ENCODE measurements at places on chromosomes 16 and 17.

DNA sequence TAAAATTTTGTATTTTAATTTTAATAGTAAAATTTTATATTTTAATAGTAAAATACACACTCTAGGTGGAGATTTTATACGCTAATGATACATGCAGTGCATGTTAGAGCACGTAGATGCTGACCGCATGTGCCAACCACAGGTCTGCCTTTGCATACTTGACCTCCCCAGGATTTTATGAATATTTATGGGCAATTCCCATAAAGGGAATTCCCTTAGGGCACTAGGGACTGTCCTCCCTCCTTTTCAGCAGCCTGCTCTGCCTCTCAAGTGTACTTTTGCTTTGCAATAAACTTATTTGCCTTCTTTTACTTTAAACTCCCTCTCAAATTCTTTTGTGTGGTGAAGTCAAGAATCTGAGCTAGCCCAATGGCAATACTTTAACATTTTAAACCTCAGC lies 217.7 kb upstream of the CDH8 start:
- no peak for DNase-seq

- DNase-seq = no peak
These were observed 124.2 kb upstream of the SMURF2 start for GRCh38 chr17:64786337-64786736.

GRCh38 chr17:20266806-20267458 lies 200.4 kb downstream of the LGALS9B start:
- DNase-seq = no peak

- DNase-seq = peak; percentile 43
These were observed 389 bp downstream of the DUS1L start for GRCh38 chr17:82065193-82065637.

DNA sequence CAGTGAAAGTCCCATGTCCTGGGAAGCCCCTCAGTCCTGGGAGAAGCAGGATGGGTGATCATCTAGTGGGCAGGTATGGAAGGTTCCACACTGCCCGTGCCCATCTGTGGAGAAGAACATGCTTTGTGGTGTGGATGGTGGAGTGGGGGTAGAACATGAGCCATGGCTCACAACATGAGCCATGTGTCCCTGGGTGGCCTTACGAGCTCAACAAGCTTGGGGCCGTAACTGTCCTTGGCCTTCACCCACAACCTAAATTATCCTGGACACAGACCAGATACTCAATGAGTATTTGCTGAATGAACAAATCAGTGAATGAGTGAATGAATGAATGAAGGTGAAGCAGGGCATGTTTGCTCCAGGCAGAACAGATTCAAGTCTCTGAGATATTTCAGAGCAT lies 13.5 kb downstream of the SOX8 start:
- no peak for DNase-seq

DNA sequence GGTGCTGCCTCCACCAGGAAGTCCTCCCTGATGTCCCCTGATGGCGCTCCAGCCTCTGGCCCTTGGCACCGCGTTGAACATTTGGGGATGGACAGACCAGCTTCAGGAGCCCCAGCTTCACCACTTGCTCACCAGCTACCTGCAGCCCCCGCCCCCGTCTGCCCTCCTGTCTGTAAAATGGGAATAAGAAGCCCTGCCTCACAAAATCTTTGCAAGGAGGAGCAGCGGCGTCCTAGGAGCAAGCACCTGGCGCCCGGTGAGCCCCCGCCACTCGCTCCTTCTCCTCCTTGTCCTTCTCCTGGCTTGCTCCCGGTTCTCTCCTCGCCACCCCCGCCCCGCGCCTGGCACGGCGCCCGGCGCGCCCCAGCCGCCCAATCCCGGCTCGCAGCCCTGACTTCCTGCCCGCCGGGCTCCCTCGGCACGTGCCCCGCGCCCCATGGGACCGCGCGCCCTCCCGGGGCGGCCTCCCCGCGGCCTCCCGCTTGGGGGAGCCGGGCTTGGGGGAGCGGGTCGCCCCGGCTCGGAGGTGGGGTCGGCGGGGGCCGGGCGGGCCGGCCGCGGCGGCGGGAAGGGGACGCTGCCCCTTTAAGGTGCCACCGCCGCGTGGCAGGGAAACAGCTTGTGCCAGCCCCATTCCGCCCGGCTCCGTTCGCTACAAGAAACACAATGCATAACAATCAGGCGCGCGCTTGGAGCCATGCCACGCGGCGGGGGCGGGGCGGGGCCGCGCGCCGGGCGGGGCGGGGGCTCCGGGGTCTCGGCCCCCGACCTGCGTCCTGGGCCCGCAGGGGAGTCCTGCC lies 9.1 kb upstream of the PPP1R1B start:
- peak; percentile 62 for DNase-seq

DNA sequence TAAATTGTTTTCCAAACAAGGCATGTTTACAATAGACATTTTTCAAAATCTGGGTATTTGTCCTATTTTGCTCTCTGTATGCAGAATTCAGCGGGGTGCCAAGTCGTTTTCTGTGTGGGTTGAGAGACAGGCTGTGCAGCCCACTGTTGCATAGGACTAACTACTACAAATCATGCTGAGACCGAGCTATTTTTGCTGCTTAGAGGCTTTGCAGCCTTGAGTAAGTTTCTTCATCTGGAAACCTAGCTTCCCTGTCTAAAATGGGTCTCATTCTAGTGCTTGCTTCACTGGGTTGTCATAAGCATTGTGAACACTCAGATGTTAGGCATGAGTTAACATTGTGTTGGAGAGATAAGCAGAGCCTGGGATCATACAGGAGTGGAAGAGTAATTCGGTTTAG lies 1.3 kb downstream of the PRPSAP2 start:
- DNase-seq = no peak

GRCh38 chr17:13306310-13306962 lies 288.6 kb upstream of the ELAC2 start:
- no peak for DNase-seq

DNA sequence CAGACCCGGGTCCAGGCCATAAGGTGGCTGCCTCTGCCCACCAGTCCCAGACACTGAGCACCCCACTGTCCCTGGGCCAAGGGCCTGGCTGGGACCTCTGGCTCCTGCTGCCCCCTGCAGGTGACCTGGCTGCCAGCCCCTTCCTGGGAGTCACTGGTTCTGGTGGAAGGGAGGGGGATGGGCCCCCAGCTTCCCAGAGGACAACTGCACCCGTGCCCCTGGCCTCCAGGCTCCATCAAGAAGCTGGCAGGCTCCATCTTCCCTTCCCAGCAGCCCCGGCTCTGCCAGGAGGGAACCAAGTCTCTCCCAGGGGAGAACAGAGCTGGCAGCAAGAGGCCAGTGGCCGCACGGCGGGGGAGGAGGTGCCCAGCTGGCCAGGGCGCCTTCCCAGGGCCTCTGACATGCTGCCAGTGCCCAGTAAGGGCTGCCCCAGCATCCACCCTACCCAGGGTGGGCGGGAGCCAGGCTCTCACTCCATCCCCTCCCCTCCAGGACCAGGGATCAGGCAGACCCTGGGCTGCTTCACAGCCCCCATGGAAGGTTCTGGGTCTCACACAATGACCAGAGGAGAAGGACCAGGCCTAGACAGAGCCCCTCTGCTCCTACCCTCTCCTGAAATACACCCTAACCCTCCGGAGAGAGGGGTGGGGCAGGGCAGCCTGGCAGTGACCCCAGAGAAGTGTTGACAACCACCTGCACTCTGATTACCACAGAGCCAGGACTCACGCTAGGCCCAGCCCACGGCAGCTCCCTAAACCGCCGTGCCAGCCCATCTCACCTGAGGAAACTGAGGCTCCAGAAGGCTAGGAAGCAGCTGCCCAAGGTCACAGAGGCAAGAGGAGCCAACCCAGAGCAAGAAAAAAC lies 3.6 kb downstream of the CLUH start:
- no peak for DNase-seq

DNA sequence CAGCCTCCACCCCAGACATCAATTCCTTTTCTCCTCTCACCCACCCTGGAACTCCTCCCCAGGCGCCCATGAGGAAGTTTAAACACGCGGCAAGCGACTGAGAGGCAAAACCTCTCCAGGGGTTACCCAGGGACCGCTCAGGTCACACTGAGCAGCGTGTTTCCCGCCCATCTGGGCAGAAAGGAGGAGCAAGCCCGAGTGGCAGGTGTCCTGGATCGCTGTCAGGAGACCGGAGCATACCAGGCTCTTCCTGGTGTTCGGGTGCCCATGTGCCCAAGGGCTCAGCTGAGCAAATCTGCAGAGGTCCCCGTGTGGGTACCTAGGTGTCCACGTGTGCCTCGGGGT lies 491 bp downstream of the SLC25A19 start:
- no peak for DNase-seq

DNA sequence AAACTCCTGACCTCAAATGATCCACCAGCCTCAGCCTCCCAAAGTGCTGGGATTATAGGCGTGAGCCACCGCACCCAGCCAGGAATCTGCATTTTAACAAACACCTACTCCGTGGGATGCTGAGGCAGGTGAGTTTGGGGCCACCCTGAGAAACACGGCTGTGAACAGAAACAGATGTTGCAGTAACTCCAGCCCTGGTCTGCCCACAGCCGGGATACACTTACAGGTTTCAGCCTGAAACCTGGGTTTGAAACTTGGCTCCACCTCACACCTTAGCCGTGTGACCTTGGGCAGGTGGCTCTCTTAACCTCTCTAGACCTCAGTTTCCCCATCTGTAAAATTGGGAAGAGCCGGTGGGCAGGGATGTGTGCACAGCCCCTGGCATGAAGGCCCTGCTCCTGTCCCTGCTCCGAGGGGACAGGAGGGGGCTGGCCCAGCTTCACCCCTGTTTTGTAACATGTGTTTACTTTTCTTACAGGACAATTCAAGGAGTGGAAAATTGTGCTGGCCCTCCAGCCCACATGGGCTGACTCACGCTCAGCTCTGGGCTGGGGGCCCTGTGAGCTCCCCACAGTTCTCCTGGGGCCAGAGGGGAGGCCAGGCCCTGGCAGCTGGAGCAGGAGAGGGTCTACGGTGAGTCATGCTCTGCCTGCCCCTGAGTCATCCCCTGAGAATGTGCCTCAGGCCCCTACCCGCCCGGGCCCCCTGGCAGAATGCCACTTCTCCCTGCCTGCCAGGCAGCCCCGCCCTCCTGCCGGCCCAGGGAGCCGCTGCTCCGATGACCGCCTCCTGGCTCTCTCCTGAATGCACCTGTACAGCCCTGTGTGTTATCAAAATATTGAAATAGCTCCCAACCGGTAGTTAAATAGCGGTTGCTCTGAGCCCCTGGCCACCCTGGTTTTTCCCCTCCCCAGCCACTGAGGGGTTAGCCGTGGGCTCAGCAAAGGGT lies 7.7 kb upstream of the PPL start:
- no peak for DNase-seq

GRCh38 chr17:16106161-16106891 lies 106.7 kb downstream of the TTC19 start:
- DNase-seq = no peak

- peak; percentile 27 for DNase-seq
These were observed 805 bp upstream of the TANC2 start for GRCh38 chr17:62965174-62965685.

DNA sequence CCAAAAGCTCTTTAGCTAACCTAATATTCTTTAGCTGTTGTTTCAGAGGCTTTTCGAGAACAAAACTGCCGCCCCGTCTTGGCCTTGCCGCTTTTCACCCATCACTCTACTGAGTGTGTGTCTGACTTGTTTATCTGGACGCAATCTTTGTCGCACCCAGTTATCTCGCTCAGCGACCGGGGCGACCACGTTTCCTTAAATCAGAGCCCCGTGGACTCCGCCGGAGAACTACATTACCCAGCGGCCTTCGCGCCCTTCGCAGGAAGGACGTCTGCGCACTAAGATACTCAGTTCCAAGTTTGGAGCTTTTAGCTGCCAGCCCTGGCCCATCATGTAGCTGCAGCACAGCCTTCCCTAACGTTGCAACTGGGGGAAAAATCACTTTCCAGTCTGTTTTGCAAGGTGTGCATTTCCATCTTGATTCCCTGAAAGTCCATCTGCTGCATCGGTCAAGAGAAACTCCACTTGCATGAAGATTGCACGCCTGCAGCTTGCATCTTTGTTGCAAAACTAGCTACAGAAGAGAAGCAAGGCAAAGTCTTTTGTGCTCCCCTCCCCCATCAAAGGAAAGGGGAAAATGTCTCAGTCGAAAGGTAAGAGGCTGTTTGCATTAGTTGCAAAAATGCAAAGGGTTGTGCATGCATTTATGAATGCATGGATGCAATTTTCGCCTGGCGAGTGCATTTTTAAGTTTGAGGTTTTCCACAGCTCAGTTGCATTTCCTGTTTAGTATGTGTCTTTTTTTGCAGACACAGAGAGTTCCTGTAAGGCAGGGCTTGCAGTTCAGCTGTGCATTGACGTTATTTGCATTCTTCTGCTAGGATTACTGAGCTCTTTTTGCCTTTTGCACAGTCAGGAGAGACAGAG lies at the start of gene MAP2K6:
Gene MAP2K6, plus strand, starts transcription at position 290 of the 867 bp plus-strand sequence. Its CDS starts 288 bp downstream, at position 578.
- peak; percentile 82 for DNase-seq

- DNase-seq = no peak
These were observed 33.1 kb downstream of the CYLD start for GRCh38 chr16:50774960-50775359.

DNA sequence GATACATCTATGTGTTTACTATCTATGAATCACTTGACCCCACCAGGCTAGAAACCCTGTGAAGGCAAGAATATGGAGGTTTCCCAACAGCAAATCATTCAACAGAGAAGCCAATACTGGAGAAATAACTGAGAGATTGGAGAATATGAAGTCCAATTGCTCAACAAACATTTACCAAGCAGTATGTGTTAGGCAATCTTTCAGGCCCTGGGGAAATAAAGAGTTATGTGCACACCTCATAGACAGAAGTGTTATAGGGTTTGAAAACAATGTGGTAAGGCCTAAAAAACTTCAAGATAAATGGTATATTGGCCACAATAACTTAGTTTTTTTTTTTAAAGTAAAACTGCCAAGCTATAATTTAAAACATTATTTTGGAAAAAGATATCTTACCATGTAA lies 1245.8 kb downstream of the CDH11 start:
- no peak for DNase-seq

DNA sequence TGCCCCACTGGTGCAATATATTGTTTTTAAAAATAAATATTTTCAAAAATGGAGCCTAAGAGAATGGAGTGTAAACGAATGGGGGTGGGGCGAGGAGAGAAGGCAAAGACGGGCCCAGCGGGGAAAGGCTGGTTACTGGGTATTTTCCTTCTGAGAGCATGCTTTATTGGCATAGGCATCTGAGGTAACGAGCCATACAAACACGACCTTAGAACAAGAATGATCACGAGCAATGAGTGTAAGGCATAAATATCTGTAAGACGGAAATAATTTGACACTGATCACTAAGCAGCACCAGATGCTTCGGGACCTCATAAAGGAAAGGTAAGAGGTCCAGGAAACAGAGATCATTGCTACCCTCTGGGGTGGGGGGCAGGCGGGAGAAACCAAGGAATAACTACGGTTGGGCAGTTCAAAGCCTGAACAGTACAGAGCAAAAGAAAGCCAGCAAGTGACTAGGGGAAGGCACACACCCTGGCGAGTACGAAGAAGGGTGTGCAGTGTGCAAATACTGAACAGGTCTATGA lies 959 bp downstream of the SSH2 start:
- DNase-seq = peak; percentile 13

All from stimulated activated CD4-positive, alpha-beta T cell treated with anti-CD3 and anti-CD28 coated beads, Interleukin-4, amount 100 ng/mL, for 1 hour (primary cell).